ENCODE measurements at places on chromosomes 2 and 18.

- no peak for ATAC-seq
Observed at GRCh38 chr2:171999161-171999560, 592 bp upstream of the METAP1D start.

DNA sequence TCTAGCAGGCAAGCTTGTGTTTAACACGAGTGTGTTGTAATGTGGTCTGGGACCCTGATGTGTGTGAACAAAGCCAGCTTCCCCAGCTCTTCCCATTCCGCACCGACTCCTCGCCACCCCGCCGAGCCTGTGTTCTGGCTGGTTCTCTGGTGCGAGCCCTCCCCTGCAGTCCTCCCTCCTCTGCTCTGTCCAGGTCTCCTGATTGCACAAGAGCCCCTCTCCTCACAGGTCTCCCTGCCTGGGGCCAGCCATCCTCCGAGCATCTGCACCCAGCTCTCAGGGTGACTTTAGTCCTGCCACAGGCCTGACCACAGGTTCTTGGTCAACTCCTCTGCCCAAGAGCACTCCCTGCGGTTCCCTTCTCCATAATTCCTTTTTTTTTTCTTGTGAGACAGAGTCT, 13.2 kb downstream of the SLC66A3 start:
- no peak for ATAC-seq

- no peak for ATAC-seq
Observed at GRCh38 chr2:53863538-53864227, 3.9 kb upstream of the GPR75 start.

GRCh38 chr2:26772064-26773001, 8.2 kb downstream of the SLC35F6 start:
- ATAC-seq = peak; percentile 94

DNA sequence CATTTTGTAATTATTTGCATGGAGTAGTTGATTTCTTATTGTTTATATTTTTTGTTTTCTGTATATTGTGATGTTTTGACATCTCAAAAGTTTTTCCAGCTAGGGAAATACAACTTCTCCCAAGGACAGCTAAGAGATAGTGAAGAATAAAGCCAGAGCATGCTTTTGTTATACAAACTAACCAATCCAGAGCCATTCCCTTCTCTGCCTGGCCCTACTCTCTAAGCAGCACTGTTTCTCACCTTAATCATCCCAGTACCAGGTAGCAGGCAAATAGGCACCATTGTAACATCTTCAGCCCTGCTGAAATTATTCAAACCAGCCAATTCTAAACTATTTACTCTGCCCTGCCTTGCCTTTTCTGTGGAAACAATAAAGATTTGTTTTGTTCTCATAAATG, 1063.4 kb upstream of the CHAC2 start:
- ATAC-seq = no peak

GRCh38 chr2:43052944-43053306, 173.5 kb downstream of the ZFP36L2 start:
- ATAC-seq = no peak

DNA sequence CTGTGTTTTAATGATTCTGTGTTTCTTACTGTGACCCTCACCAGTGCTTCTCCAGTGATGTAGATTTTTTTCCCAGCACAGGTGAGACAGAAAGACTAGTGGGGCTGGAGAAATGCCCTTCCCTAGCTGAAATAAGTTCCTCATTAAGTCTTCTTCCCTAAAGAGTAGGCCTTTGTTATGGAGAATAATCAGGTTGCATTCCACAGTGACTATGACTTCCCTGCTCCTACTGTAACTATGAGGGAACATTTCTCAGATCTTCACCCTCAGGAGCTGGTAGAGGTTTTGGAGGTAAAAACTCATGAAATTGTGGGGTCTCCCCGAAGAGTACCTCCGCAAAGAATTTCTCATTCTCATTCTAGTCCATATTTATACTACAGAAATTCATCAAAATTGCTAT, 286.2 kb downstream of the GRB14 start:
- ATAC-seq = no peak

DNA sequence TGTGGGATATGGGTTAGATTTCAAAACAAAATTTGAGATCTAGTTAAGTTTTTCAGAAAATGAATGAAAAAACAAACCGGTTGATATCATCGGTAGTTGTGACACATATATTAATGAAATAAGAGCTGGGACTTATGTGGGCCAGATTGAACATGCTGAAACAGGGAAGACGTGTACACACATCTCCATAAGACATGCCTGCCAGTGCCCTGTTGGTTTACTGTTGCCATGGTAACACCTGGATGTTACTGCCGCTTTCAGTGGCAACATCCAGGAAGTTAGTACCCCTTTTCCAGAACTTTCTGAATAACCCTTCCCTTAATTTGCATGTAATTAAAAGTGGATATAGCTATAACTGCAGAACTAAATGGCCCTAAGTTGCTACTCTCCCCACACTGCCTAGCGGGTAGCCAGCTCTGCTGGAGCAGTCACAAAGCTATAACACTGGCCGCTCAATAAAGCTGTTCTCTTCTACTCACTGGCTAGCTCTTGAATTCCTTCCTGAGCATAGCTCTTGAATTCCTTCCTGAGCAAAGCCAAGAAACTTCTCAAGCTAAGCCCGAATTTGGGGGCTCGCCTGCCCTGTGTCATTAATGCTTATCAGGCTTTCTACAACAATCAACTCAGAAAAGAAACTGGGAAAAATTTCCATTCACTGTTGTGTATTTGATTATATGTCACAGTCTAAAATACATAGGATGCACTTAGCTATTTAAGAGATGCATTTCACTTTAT, 776.3 kb upstream of the CDH7 start:
- ATAC-seq = no peak

DNA sequence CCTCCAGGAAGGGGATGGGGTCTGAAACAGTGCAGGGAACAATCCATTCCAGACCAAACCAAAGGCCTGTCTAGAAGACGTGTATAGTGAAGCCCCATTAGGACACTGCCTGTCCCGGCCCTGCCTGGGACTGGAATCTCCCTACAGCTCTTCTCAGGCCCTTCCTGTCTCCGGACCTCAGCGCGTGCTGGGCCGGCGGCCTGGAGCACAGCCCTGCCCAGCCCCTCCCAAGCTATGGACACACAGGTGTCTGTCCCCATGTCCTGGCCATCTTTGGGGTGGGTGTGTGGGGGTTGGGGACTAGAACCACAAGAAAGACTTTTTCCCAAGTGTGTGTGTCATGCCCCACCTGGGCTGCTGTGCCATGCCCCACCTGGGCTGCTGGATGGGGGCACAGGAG, 51.8 kb downstream of the KIF1A start:
- ATAC-seq = no peak

DNA sequence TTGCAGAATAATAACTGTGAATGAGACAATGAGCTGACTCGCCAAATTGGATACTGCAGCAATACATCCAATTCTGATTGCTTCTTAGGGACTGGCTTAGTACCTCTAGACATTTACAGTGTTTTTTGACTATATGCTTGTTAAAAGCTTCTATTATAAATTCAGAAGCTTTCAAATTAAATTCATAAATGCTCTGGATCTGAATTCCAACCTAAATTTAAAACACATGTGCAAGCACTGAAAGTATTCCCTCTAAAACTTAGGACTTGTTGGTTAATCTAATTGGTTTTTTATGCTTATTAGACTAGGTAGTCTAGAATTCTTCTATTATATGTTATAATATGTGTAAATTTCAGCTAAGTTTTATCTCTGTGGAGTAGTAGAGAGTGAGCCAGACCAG, 306.9 kb downstream of the CPS1 start:
- no peak for ATAC-seq

DNA sequence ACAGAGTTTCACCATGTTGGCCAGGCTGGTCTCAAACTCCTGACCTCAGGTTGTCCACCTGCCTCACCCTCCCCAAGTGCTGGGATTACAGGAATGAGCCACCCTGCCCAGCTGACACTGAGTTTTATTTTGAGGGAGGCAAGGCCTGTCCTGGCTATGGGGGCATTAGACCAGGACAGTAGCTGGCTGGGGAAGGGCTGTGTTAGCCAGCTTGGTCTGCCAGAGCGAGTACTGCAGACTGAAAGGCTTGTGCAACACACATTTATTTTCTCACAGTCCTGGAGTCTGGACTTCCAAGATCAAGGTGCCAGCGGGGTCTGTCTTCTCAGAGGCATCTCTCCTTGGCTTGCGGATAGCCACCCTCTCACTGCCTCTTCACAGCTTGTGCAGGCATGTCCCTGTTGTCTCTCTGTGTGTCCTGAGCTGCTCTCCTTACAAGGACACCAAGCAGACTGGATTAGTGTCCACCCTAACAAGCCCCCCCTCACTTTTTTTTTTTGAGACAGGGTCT, 59.4 kb upstream of the HAAO start:
- ATAC-seq = no peak

DNA sequence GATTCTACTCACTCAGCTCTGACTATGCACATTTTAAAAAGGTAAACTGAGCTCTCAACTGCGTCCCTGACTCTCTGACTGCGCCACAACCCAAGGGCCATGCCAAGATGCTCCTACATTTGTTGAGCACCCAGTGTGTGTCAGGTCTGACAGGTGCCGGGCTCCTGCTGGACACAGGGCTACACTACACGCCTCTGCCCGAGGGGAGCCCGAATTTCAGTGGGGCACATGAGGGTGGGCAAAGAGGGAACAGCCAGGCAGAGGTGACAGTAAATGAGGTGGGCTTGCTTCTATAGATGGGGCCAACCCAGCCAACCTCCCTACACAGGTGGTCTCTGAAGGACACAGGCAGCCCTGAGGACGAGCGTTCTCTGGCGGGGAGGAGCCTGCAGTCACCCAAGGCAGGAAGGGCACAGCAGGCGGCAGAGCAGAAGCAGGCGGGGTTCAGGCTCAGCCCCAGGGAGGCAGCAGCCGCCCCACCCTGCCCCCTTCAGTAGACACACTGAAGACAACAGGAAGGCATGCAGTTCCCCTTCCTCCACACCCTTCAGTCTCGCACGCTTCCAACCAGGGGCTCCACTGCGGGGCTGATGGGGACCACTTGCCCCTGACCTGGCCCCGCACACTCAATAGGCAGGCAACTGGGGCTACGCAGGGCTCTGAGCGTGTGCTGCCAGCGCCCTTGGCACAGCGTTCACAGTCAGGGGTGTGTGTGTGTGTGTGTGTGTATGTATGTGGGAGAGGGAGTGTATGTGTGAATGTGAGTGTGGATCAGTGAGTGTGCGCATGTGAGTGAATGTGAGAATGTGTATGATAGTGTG, 98.4 kb downstream of the UXS1 start:
- ATAC-seq = peak; percentile 40

DNA sequence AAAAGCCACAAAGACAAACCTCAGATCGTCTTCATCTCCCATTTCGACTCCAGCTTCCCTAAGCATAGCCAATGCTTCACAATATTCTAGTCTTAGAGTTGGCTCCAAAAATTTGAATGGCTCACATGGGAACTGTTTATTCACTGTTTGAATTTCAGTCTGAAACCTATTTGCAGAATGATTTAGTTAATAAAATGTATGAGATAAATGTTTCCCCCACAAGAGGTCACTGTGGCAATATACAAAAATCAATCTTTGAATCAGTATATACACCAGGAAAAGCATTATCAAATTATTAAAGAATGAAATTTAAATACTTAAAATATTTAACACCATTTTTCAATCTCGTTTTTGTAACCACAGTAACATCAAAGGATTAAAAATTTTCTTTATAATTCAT, 40.0 kb upstream of the MCM6 start:
- no peak for ATAC-seq

GRCh38 chr2:234306426-234307173, 190.3 kb downstream of the ARL4C start:
- ATAC-seq = no peak

DNA sequence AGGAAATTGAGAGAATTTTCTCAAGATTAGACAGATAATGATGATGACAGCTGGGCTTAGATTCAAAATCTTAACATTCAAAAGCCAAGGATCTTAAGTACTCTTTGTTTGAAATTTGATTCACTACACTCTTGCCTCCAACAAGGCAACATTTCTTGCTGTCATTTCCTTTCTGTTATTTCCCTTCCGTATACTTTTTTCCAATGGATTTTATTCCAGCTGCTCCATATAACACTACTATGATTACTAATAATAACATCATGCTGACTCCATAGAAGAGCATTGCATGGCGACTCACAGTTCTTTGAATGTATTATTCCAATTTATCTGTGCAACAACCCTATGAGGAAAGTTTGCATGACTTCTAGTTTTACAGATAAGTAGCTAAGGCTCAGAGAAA, 33.9 kb upstream of the CCDC102B start:
- ATAC-seq = no peak

DNA sequence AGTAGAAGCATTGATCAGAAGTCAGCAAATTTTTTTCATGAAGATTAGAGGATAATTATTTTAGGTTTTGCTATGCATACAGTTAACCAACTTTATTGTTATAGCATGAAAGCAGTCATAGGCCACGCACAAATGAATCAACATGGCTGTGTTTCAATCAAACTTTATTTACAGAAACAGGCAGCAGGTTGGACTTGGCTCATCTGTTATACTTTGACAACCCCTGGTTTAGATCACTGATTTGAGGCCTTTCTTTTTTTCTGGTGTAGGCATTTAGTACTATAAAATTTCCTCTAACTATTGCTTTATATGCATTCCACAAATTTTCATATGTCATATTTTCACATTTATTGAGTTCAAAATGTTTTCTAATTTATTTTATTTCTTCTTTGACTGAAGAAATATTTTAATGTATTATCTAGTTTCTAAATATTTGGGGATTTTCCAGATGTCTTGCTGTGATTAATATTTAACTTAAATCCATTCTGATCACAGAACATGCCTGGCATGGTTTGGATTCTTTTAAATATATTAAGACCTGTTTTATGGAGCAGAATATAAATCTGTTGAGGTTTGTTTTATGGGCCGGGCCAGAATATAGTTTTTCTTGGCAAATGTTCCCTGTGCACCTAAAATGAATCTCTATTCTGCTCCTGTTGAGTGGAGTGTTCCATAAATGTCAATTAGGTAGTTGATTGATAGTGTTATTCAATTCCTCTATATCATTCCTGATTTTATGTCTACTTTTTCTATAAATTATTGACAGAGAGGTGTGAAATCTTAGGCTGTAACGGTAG, 116.3 kb upstream of the KLHL29 start:
- no peak for ATAC-seq

- no peak for ATAC-seq
Observed at GRCh38 chr2:239521518-239521815, 120.6 kb upstream of the HDAC4 start.

DNA sequence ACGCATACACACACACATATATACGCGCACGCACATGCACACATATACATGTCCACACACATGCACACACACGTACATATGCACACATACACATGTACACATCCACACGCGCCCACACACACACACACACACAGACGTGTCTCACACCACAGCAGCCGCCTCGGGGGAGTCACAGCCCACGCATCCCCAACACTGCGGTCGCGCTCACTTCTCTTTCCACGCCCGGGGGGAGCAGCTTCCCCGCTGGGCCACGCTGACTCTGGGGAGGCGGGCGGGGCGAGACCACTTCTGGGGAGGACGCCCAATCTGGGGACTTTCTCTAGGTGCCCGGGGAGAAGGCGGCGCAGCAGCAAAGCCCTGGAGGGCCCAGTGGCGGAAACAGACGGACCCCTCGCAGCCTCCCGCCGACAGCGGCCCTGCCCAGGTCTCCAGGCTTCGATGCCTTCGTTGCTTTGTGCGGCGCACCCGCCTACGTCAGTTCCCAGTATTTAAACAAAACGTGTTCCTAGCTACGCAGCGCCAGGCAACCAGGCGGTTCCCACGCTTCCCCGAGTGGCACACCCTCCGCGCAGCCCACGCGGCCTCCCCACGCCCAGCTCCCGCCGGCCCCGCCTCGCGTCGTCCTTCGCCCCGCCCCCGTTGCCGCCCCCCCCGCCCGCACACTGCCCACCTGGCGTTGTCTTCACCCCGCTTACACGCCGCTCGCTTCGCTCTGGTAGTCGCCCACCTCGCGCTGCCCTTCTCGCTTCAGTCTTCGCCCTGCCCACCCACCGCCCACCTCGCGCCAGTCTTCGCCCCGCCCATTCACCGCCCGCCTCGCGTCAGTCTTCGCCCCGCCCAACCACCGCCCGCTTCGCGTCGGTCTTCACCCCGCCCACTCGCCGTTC, 810 bp upstream of the RBFA start:
- peak; percentile 83 for ATAC-seq
